AG09319 (cell line): ENCODE measurements at places on chromosomes 16 and 17.

GRCh38 chr16:86862595-86863280, 284.4 kb downstream of the FOXL1 start:
- DNase-seq: no peak

DNA sequence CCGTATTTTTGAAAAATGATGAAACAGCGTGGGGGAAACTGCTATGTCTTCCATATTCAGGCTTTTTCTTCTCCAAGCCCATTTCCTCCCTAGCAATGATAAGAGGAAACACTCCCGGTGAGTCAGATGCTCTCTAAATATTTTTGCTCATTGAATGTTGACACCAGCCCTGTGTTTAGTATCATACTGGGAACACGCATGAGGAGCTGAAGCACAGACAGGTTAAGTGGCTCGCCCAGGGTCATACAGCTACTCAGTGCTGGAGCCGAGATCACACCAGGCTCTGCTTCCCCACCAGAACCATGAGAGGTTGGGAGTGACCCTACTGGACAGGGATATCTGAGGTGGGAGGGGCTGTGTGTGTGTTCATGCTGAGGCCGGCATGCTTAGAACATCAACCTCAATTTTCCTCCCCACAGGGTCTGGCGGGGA, 37.8 kb upstream of the ADGRG1 start:
- DNase-seq: no peak

GRCh38 chr17:40022961-40023541, 7.8 kb downstream of the CSF3 start:
- DNase-seq: no peak

DNA sequence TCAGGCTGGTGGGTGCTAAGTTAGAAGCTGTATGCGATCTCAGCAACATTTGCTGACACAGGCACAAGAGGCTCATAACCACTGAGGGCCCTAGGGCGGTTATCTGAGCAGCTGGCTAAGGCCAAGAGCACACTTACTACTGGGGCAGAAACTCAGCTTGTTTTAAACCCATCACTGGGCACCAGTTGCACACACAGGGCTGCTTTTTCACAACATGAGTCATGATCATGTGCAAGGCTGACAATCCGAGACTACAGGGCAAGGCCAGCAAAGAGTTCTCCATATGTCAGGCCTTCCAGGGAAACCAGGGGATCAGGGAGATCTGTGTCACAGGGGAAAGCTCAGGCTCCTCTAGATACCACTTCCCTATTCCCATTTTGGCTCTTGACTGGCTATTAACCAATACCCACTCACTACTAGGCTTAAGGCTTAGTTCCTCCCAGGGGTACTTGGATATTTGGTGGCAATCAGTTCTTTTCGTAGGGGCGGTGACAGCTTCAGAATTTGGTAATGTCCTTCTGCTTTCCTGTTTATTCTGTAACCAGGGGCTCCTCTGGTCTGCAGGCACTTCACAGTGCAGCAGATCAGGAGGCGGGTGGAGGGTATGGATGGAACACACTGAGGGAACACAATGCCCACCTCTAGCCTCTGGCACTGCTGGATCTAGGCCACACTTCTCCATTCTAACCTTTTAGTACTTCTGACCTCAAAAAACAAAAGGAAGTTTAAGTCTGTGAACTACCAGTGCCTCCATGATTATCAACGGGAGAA, 44.9 kb upstream of the ERN1 start:
- DNase-seq: no peak

GRCh38 chr17:38585056-38585917, 20.5 kb downstream of the SRCIN1 start:
- no peak for DNase-seq
